EH (cell line): ENCODE measurements at places on chromosomes 4 and X.

DNA sequence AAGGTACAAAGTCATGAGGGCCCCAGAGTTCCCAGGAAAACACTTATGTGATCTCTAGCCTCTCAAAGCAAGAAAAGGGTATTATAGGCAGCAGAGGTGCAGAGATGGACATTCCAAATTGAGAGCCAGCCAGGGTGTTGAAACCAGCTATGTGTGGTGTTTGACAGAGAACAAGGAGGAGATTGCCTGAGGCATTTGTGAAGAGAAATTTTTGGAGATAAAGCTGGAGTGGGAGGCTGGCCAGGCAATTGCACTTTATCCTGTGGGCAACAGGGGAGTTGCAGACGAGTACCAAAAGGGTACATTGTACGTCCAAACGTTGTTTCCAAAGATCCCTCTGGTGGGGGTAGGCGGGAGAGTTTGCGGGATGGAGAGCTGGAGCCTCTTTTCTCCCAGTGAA, 2.5 kb upstream of the GABRE start:
- peak; percentile 30 for DNase-seq

DNA sequence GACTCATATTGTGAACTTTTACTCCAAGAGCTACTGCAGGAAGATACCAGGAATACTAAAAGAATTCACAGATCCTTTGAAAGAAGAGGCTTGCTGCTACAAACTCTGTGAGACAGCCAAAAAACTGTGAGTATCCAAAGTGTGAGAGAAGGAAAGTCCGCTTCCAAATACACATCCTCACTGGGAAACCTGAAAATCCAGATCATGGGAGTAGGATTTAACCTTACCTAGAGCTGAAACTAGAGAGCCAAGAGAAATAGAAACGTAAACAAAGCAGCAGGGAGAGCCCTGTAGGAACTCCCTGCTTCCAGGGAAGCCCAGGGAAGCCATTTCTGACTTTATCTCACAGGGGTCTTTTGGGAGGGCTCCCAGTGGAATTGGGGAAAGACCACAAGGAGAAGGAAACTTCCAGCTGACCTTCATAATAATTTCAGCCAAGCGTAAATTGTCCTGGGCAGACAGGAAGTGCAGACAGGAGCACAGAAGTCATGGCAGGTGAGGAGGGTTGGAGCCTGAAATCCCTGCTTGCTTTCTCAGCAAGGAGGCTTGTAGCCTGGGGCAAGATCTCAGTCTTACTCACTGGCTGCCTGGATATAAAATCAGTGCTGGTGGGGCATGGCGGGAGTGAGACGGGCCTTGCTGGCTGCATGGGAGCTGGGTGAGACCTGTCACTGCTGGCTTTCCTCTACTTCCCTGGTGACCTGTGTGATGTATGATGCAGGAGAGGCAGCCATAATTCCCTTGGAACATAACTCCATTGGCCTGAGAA, 26.2 kb upstream of the NFKB1 start:
- DNase-seq, result no peak

- DNase-seq, result no peak
Observed at GRCh38 chr4:108763226-108763593, 357 bp upstream of the ETNPPL start.

DNA sequence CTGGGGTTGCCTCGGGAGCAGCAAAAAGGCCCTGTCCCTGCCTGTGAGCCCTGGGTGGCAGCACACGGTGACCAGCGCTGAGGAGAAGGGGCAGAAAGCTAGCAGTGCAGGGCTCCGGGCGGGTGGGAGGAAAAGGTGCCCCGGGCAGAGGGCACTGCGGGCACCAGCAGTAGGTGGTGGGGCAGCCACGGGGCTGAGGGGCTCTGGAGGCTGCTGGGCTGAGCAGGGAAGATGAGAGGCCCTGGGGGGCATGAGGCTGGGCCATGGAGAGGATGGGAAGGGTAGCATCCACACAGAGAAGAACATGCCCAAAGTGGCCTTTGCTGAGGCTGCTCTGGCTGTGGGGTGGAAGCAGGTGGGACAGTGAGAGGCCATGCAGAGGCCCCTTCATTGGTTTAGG, 67.5 kb upstream of the NKX1-1 start:
- no peak for DNase-seq
